ENCODE measurements at places on chromosomes 12 and 14.

- DNase-seq, result no peak
These were observed 136.4 kb downstream of the ZFP36L1 start for GRCh38 chr14:68656452-68656851.

GRCh38 chr12:47017901-47018475 lies 61.4 kb upstream of the PCED1B start:
- no peak for DNase-seq

- DNase-seq, result no peak
These were observed 53.2 kb downstream of the SMOC1 start for GRCh38 chr14:69932391-69932790.

DNA sequence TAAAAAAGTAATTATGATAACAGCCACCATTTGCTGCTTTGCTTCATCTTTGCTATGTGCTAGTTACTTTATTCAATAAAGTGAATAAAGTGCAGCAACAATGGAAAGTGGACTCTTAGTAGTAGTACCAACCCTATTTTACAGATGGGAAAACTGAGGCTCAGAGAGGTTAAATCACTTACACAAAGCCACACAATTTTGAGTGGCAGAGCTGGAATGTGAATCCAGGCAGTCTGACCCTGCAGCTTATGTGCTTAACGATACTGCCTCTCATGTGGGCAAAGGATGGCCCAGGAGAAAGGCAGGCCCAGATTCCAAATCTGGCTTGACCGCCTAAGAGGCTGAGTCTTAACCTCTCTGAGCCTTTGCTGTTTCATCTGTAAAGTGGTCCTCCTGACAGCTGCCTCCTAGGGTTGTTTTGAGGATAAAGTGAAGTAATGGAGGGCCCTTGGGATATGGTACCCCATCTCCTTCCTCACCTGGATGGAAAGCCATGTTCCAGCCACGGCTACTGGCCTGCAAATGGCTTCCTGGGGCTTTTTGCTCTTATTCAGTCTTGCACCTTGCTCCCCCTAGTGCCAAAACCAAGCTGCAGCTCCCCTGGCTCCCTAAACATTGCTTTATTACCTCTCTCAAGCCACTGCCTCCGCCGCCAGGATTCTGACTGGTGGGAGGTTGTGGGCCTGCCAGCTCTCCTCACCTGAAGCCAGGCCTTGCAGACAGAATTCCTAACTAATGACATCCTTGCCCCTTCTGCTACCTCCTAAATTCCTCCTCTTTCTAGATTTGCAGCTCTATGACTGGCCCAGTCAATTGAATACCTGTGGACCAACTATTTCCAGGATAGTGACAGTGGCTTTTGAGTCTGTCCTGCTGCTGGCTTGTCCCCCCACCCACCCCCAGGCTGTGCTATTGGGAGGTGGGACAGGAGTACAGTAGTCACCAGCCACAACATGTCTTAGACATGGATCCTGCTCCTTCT lies 283.3 kb upstream of the PWP1 start:
- DNase-seq, result peak; percentile 57

- peak; percentile 21 for DNase-seq
These were observed 135.5 kb upstream of the CPM start for GRCh38 chr12:69068448-69068847.

- no peak for DNase-seq
These were observed 213.9 kb upstream of the FKBP4 start for GRCh38 chr12:2580821-2581220.

GRCh38 chr12:10867381-10867780 lies 16.7 kb downstream of the PRH1 start:
- no peak for DNase-seq

- DNase-seq, result no peak
These were observed 315.3 kb downstream of the DIO2 start for GRCh38 chr14:79896009-79896408.

- peak; percentile 35 for DNase-seq
These were observed 46.7 kb downstream of the WBP11 start for GRCh38 chr12:14756334-14757143.

GRCh38 chr12:116538682-116539305 lies 20.4 kb upstream of the MAP1LC3B2 start:
- no peak for DNase-seq

GRCh38 chr12:132471011-132471857 lies 18.7 kb upstream of the FBRSL1 start:
- DNase-seq, result peak; percentile 98

DNA sequence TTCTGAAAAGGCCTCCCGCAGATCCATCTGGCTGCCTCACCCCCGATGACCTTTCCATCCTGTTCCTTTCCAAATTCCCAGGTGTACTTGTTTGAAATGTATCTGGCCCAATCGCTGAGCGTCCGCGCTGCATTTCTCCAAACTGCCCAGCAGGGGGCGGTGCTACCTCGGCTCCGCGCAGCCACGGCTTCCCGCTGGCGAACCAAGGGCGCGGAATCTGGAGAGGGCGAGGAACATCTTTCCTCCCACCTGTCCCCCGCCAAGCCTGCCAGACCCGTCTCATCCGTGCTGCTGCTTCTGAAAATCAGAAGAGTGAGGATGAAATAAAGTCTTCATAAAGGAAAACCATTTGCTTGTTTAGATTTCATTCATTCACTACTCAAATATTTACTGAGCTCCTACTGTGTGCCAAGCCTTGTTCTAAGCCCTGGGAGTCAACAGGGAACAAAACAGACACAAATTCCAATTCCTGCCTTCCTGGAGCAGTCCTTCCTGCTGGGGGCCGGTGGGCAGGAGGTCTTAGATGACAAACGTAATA lies 16.8 kb upstream of the MYL2 start:
- DNase-seq, result peak; percentile 75

DNA sequence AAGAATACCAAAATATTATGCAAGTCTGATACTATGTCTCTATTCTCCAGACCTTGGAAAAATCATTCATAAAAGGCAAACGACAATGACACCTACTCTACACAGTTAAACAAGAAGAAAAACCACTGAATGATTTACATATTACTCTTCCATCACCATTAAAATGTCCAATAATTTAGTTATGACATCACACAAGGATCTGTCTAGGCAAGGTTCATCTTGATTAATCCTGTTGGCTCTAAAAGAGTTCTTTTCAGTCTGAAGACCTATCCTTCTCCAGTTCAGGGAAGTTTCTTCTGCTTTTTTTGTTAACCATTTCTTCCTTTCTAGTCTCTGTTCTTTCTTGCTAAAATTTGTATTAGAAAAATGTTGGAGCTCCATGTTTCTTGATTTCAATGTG lies 64.0 kb downstream of the OSBPL8 start:
- DNase-seq, result no peak

GRCh38 chr14:53596853-53597525 lies 359.6 kb downstream of the BMP4 start:
- DNase-seq, result no peak

- no peak for DNase-seq
These were observed 199.6 kb upstream of the TMEM260 start for GRCh38 chr14:56379956-56380355.

DNA sequence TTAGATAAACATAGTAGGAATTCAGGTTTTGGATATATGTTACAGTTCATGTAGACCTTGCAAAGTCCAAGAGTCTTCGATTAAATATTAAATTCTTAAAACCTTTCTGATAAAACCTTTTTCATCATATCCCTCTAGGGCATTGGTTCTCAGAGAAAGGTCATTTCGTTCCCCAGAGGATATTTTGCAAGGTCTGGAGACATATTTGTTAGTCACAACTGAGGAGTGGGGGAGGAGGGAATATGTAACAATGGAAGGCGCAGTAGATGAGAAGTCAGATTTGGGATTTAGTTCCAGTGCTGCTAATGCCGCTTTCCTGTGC lies 5.3 kb downstream of the TMEM253 start:
- no peak for DNase-seq

DNA sequence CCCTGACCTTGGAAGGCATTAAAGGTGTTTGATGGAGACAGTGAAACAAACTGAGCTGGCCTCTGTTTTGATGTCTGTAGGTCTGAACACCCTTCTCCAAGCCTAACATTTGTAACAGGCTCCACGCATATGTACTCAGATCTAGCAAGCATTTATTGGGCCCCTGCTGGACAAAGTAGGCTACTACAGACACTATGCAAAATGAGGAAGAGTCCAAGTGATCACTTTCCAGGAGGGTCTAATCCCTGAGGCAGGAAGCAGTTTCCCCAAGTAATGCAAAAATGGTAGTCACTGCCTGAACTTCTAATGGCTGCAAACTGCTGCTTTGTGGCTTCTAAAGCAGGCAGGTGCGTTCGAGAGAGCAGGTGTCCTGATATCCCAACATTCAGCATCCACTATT lies 405.8 kb downstream of the MED13L start:
- DNase-seq, result peak; percentile 64

- peak; percentile 97 for DNase-seq
These were observed 1.0 kb upstream of the DDX23 start for GRCh38 chr12:48852734-48853688.

- DNase-seq, result no peak
These were observed 611.3 kb upstream of the TMEM132C start for GRCh38 chr12:127655691-127656090.

DNA sequence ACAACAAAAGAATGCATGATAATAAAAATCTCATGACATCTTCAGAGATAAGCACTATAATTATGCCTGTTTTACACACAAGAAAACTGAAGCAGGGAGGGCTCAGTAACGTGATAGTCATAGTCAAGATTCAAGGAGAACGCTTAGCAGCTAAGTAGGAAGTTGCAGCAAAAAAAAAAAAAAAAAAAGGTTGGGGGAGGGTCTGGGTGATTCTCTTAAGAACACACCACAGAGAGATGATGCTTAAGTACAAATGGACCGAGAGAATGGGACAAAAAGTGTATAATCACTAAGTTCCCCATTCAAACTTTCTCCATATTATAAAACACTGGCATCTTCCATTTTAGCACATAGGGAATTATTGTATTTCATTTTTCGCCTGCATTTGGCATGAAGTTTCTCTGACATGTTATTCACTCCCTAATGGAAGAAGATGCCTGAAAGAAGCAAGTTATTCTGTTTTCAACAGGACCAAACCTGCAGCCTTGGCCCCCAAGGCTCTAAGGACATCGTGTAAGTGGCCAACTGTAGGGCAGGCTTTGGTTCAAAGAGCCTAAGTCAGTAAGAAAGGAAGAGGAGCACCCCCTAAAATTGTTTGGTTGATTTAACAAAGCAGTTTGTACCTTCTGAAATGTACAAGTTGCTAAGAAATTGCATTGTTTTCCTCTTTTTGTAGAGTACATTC lies 142.9 kb upstream of the TMPO start:
- peak; percentile 62 for DNase-seq

- DNase-seq, result peak; percentile 45
These were observed 1.7 kb downstream of the EVL start for GRCh38 chr14:100066962-100067361.

- DNase-seq, result peak; percentile 18
These were observed 13.3 kb downstream of the RNASE3 start for GRCh38 chr14:20904393-20905029.

DNA sequence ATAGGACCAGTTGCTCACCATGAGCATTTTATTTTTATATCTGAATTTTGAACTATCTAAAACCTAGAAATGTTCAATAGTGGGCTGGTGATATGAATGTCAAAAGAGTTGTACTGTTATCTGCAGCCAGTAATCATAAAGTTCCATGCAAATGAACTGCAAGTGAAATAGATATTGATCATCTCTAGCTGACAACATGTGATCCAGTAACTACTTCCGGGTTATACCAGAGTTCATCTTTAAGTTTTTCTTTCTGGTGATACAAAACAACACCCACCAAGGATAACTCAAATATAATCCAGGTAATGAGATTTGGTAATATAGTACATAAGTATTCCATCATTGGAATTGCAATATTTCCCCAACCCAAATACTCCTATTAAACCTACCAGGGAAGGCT lies 4.1 kb downstream of the IL26 start:
- DNase-seq, result no peak

DNA sequence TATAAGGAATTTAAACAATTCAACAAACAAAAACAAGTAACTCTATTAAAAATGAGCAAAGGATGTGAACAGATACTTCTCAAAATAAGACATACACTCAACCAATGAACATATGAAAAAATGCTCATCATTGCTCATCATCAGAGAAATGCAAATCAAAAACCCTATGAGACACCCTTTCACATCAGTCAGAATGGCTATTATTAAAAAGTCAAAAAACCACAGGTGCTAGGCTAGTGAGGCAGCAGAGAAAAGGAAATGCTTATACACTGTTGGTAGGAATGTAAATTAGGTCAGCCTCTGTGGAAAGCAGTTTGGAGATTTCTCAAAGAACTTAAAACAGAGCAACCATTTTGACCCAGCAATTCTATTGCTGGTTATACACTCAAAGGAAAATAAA lies 52.0 kb downstream of the NAV3 start:
- DNase-seq, result no peak

- DNase-seq, result no peak
These were observed 41.6 kb upstream of the CDK17 start for GRCh38 chr12:96441816-96442215.

DNA sequence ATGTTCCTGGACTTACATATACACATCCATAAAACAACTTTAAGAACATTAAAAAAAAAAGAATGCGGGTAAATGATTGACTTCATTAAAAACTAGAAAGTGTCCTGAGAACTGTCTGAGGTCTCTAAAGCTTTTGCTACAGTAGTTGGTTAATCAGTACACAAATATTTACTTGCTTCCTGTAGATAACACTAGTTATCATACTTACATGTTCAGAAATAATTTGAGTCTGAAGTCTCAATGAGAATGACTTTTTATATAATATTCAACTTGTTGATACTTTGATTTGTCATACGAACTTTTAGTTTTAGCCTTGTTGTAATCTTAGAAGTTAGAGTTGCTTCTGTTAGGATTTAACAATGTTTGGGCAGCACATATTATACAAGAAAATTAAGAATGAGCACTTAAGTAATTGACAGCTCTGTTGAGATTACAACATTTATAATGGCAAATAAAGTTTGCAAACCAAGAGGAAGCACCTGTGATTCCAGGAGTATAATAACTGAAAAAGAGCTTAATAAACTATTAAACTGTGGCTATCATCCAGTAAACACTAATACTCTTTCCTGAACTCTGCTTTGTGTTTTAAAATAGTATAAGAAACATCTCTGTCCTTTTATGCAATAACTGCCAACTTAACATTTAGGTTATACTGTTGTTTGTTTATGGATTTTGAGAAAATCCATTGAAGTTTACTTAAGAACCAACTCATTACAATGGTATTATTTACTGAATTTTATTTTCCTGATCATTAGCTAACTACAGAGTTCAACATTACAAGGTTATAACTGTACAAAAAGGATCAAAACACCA lies 131.7 kb downstream of the MIPOL1 start:
- DNase-seq, result no peak

GRCh38 chr12:49790741-49791555 lies 37.3 kb downstream of the NCKAP5L start:
- no peak for DNase-seq

GRCh38 chr12:120914794-120915193 lies 10.6 kb upstream of the SPPL3 start:
- no peak for DNase-seq

- peak; percentile 27 for DNase-seq
These were observed 381.5 kb upstream of the STXBP6 start for GRCh38 chr14:25431211-25432076.

GRCh38 chr14:26389646-26390508 lies 208.0 kb downstream of the NOVA1 start:
- DNase-seq, result no peak

GRCh38 chr12:29816874-29817725 lies 33.4 kb upstream of the TMTC1 start:
- DNase-seq, result no peak

Data from KBM-7 (cell line).